ENCODE measurements at places on chromosomes 12 and 14.

- no peak for DNase-seq
Measured at GRCh38 chr14:76713121-76713520, 48.1 kb upstream of the VASH1 start.

DNA sequence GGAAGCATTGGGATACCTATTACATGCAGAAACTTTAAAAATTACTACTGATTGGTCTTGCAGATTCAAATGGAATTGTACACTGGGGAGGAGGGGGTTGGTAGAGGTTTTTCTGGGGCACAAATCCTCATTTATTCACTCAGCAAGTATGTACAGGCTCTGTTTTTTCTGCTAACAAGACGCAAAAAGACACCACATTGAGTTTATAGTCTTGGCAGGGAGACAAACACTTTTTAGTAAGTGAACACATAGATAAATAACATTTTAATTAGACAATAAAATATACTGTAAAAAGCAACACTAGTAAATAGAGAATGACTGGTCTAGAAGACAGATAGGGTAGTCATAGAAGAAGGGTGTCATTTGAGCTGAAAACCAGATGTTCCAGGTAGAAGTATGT lies 23.8 kb downstream of the GLIPR1L2 start:
- no peak for DNase-seq

DNA sequence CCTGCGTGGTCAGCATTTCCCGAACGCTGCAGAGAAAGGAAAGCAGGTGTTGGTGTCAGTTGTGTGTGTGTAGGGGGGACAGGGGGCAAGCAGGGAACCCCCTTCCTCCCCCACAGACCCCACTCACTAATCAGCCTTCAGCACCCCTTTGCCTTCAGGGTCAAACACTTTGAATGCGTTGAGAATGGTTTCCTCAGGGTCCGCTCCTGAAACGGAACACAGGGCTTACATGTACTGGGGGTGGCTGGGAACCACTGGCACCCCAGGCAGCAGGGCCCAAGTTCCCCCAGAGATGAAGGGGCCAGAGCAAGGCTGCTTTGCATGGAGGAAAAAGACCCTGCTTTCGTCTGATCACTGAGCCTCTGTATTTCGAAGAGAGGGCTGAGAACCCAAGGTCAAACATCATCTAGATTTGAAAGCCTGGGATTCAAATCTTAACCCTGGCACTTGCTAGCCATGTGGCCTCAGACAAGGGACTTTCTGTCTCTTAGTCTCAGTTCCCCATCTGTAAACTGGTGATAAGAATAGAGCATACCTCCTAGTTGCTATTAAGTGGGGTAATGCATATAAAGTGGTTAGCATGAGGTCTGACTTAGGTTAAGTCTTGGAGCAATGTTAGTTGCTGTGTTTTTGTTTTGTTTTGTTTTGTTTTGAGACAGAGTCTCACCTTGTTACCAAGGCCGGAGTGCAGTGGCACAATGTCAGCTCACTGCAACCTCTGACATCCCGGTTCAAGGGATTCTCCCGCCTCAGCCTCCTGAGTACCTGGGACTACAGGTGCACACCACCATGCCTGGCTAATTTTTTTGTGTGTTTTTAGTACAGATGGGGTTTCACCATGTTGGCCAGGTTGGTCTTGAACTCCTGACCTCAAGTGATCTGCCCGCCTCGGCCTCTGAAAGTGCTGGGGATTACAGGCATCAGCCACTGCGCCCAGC lies 7.0 kb downstream of the MYL2 start:
- no peak for DNase-seq

- DNase-seq, result no peak
Measured at GRCh38 chr12:22628228-22628627, 3.3 kb downstream of the ETNK1 start.

DNA sequence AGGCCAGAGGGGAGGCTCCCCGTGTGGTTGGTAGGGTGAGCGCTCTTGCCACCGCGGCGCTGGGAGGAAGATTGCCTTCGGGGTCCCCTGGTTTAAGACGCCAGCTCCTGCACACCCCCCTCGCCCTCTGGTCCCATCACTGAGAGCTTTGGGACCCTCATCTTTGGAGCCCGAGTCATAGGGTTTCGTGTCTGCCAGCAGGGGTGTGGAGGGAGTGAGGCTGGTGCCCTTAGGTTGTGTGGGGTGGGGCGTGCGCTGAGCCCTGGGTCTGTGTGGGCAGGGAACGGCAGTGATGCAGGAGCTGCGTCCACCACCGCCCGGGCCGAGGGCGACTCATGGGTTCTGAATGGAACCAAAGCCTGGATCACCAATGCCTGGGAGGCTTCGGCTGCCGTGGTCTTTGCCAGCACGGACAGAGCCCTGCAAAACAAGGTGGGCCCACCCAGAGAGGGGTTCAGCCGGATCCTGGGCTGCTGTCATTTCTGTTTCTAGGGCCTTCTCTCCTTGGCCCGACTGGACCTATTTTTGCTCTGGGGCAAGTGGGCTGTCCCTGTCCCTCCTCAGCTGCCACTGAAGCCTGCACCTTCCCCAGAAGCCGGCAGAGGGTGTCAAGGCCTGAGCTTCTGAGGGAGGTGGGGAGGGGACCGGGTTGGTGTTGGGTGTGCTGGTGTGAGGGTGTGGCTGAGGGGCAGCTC lies 12.1 kb downstream of the ACADS start:
- DNase-seq, result peak; percentile 36

DNA sequence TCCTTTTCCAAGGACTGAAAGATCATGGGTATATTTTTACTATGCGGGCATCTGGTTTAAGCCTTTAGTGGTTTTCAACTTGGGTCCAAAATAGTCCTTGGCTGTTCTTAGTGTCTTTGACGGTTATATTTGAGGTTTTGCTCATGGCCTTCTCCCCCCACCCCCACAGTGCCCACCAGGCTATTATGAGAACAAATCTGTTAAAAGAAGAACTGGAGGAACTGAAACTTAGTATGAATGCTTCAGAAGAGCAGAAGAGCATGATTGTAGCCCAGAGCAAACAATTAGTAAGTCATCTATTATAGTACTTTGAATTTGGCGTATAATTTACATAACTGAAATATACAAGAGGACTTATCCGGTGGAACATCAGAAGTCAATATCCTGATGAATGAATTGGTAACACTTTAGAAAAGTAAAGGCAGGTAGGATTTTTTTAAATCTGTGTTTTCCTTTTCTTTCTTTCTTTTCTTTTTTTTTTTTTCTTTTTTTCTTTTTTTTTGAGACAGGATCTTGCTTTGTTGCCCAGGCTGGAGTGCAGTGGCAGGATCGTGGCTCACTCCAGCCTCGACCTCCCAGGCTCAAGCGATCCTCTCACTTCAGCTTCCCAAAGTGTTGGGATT lies 71.8 kb upstream of the BCAT1 start:
- DNase-seq, result no peak

- DNase-seq, result no peak
Measured at GRCh38 chr12:117498256-117498655, 136.8 kb upstream of the NOS1 start.

GRCh38 chr14:49105512-49105911 lies 480.7 kb downstream of the RPS29 start:
- DNase-seq, result no peak

DNA sequence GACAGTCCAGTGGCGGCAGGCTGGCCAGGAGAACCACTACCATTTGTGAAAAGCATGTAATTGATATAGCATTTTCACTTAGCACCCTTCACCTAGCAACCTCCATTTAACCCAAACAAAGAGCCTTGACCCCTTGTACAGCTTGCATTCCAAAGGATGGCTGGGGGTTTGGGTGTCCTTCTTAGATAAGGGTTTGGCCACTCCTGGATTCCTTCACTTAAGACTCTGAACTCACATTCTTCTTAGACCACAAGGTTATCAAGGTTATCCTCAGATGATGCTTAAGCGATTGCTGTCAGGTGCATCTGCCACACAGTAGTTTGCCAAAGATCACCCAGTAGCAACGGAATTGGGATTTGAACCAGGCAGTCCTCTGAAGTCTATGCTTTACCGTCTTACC lies 102.8 kb downstream of the ZNF664 start:
- no peak for DNase-seq
